ENCODE measurements at places on chromosomes 2 and 18. TPM values are rescaled to one million over a fixed set of nuclear protein-coding genes. Genes with fewer than 3 reads are reported as not detected.

KCNG2 gene
- total RNA-seq = not detected

DNA sequence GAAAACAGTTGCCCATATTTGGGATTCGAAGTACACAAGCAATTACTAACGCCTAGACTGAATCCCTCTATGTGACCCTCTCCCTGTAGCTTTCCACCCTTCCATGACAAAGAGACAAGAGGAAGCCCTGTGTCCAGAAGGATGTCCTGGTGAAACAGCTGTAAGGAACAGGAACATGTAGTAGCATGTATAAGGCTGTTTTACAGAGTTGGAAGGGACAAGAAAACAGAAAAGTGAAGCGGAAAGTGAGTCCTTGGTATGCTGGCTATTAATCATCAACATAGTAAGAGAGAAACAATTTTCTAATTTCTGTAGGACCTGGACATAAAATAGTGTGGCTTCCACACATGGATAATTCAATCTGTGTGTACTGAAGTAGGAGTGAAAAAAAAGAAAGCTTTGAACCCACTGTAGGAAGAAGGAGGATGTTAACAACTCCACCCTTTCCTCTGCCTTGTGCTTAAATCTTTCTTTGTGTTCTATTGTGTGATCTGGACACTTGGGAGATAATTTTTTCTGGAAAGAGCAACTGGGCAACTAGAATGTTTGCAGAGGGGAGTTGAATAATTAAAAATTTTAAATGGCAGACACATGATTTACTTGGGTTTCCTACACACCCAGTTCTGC, 162.3 kb upstream of the ZSWIM2 start:
- no peak for DNase-seq
- no peaks in the 10 kb centered on the region for H3K27me3 ChIP-seq
- H3K4me3 ChIP-seq = no peak overlapping the region
- H3K36me3 ChIP-seq = no peaks in the 10 kb centered on the region
- no peaks in the 10 kb centered on the region for H3K4me1 ChIP-seq

- H3K4me3 ChIP-seq = no peak overlapping the region
- H3K36me3 ChIP-seq = no peaks in the 10 kb centered on the region
- no peak for DNase-seq
Observed at GRCh38 chr18:76979906-76980305, 152.7 kb downstream of the MBP start.

DNA sequence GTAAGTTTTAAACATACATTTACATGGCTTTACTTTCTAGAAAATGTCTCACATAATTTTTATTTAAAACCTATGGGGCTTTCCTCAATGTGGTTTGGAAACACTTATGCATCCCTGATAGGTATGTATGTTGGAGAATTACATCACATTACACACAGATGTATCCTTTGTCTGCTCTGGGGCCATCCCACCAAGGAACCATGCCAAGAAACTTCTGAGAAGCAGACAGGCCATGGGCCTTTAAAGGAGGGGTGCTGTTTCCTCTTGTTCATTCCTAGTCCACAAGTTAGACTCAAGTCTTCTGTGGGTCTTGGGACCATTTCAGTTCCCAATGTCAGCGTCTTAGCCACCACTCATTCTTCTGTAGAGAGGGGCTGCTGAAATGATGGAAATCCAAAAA, 162.0 kb upstream of the SETBP1 start:
- no peaks in the 10 kb centered on the region for H3K4me1 ChIP-seq
- no peaks in the 10 kb centered on the region for H3K36me3 ChIP-seq
- no peak for DNase-seq
- H3K4me3 ChIP-seq = no peak overlapping the region
